ENCODE measurements at places on chromosomes 12 and 14.

- no peak for DNase-seq
These were observed 124.1 kb upstream of the SFSWAP start for GRCh38 chr12:131586761-131587160.

DNA sequence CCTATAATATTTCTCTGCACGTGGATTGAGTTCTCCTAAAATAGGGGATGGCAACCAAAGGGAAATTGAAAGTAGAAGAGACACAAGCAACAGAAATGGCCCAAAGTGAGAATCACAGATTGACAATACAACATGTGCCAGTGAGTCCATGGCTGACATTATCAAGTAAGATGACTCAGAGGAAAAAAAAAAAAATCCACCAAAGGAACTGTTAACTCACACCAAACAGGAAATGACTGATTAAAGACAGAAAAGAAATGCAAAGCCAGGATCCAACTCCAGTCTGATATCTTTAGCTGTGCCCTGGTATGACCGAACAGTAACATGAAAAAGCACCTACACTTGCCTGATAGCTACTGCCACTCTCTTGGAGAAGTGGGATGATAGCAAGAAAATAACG lies 485.0 kb downstream of the PRKD1 start:
- no peak for DNase-seq

DNA sequence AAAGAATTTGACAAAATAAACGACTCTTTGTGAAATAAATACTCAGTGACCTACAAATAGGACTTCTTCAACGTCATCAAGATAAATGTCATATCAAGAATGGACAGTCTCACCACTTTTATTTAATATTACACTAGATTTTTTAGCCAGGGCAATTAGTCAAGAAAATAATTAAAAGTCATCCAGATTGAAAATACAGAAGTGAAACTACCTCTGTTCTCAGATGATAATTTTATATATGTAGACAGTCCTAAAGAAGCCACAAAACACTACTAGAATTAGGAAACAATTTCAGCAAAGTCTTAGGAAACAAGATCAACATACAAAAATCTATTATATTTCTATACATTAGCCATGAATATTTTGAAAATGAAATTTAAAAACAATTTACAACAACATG lies 689.6 kb upstream of the SEL1L start:
- DNase-seq = no peak

GRCh38 chr14:96614481-96614881 lies 112.3 kb downstream of the PAPOLA start:
- no peak for DNase-seq

DNA sequence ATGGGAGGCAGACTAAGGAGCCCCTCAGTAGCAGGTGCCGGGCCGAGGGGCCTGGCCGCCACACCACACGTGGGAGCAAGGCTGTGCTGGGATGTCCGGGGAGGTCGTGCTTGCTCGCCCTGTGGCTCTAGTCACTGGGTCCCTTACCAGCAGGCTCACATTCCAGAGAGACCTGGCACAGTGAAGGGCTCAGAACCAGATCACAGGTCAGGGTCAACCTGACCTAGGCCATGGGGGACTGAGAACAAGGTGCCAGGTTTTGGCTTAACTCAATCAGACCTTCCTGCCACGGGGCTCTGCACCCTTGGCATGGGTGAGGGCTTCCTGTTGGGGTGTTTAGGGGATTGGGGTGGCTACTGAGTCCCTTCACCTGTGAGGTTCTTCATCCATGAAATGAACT lies 22.3 kb downstream of the DEGS2 start:
- no peak for DNase-seq

DNA sequence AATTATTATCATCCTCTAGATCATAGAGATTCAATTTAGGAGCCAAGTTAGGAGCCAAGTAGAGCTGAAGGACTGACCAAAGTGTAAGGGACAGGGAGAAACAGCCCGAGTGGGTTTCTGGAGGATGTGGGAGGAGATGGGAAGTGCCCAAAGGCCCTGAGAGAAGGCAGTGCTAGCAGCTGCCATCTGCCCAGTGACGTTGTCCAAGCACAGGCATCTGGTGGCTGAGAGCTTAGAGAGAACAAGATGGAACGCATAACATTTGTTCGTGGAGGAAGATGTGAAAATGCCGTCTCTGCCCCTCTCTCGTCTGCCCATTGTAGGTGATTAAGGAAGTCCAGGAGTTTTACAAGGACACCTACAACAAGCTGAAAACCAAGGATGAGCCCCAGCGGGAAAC lies 34.7 kb downstream of the CD9 start:
- no peak for DNase-seq

- peak; percentile 4 for DNase-seq
These were observed 78.7 kb downstream of the NEDD1 start for GRCh38 chr12:96985515-96986362.

DNA sequence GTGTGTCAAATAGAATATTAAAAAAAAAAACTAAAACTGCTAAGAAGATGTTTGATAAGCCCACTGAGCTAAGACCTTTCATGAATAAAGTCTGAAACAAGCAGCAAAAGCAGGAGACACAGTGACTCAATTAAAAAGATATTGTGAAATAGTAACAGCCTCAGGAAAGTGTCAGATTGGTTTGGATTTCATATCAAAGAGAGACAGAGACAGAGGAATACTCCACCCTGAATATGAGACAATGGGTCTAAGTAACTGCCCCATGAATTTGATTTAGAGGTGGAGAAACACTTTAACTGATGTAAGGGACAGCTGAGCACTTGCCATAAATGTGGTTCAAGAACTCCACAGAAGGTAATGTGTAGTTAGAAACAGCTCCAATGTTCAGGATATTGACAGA lies 277.9 kb upstream of the FOXG1 start:
- no peak for DNase-seq

GRCh38 chr12:52060498-52061177 lies 9.1 kb upstream of the ATG101 start:
- peak; percentile 49 for DNase-seq

- DNase-seq = no peak
These were observed 350.7 kb downstream of the PRKD1 start for GRCh38 chr14:29576927-29577326.

DNA sequence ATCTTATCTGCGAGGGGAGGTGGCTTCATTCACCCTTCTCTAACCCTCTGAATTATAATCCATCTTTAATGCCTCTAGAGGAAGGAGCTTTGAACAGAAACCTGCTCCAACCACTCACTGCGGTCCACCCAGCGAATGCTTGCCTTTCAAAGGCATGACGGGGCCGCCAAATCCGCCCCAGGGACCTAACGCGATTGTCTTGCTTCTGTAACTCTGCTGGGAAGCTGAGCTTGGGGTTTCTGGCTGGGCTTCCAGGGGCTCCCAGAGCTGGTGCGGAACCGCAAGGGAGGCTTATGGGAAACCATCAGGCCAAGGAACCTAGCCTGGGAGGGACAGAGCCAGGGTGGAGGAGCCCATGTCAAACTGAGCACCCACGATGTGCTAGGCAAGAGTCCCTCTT lies 231.2 kb upstream of the LHX5 start:
- no peak for DNase-seq

DNA sequence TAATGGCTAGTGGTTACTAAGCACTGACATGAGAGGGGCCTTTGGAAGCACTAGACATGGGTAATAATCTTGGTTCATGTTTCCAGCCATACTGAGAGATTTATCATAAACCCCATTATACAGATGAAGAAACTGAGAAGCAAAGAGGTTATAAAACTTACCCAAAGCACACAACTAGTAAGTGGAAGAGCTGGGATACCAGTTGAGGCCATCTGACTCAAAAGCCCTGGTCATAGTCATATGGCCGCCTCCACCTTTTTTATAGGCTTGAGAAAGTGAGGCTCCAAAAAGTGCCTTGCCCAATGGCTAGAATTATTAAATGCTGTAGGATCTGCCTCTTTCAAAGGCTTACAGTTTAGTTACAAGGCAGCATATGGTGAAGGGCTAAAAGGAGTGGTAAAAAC lies 944 bp downstream of the TXNRD1 start:
- DNase-seq = no peak

GRCh38 chr12:21888276-21888863 lies 52.9 kb downstream of the ABCC9 start:
- no peak for DNase-seq

DNA sequence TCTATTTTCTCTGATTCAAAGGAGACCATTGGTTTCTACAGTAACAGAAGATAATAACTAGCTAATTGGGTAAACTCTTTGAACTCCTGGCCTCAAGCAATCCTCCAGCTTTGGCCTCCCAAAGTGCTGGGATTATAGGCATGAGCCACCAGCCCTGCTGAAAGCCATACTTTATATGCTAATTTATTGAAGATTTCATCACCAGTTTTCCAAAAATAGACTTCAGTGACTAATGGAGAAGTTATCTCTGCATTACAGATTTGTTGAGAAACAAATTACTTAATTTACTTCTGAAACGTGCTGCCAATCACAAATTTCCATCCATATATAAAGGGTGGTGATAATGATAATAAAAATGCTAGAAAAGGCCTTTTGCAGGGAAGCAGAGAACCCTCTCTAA lies 1758.1 kb upstream of the SEL1L start:
- DNase-seq = no peak

GRCh38 chr14:23829736-23830471 lies 123.7 kb upstream of the DHRS4 start:
- DNase-seq = no peak

DNA sequence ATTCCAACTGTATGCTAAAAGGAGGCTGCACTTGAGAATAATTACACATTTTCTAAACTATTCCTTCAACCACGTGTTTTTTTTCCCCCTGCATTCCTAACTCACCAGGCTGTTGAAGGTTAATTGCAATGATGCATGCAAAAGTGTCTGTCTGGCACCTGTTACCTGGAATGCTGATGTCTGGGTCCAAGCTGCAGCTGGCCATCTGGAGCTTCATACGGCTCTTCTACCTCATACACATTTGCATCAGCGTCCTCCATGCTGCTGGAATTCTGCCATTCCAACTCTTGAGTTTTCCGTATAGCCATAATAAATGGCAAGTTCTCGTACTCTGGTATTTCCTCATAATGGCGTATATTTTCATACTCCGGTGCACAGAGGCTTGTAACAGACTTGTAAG lies 8.6 kb downstream of the FGD6 start:
- no peak for DNase-seq

- no peak for DNase-seq
These were observed 30.8 kb downstream of the SDR9C7 start for GRCh38 chr12:56903374-56903773.

GRCh38 chr14:49451938-49452337 lies 134.2 kb downstream of the RPS29 start:
- DNase-seq = no peak

- DNase-seq = no peak
These were observed 41.6 kb downstream of the RNF34 start for GRCh38 chr12:121441555-121441954.

GRCh38 chr14:85234156-85235025 lies 295.6 kb upstream of the FLRT2 start:
- DNase-seq = no peak

DNA sequence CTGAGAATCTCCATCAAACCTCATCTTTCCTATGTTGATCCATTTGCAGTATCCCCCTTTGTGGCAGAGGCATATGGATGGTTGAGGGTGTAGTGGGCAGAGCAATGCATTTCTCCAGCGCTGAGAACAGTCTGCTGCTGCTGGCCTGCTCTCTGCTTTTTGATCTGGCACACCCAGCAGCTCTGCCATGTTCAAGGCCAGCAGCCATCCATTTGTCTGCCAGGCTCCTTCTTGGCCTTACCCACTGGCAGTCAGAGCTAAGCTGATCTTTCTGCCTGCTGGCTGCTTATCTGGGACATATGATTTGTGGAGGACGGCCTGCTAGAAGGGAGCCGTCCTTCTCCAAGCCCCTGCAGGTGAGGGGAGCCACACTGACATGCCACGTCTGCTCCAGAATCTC lies 17.0 kb downstream of the NPC2 start:
- DNase-seq = no peak

- no peak for DNase-seq
These were observed 30.9 kb downstream of the ERGIC2 start for GRCh38 chr12:29350080-29350479.

- DNase-seq = no peak
These were observed 229.6 kb downstream of the BCAT1 start for GRCh38 chr12:24719293-24719721.

DNA sequence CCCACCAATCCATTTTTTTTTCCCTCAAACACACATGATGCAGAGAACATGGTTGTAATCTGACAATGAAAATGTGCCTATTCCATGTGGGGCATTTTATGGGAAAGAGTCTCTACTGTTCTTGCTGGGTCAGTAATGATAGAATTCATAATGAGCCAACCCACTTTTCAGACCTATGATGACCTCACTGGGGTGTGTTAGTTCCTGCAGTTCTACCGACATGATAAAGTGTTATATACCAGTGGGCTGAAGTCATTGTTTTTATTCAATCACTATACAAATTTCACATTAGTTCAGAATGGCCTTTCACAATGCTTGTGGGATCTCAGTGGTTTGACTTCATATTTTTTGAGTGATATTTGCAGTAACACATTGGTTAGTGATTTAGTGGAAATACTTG lies 47.5 kb downstream of the PPFIBP1 start:
- no peak for DNase-seq

DNA sequence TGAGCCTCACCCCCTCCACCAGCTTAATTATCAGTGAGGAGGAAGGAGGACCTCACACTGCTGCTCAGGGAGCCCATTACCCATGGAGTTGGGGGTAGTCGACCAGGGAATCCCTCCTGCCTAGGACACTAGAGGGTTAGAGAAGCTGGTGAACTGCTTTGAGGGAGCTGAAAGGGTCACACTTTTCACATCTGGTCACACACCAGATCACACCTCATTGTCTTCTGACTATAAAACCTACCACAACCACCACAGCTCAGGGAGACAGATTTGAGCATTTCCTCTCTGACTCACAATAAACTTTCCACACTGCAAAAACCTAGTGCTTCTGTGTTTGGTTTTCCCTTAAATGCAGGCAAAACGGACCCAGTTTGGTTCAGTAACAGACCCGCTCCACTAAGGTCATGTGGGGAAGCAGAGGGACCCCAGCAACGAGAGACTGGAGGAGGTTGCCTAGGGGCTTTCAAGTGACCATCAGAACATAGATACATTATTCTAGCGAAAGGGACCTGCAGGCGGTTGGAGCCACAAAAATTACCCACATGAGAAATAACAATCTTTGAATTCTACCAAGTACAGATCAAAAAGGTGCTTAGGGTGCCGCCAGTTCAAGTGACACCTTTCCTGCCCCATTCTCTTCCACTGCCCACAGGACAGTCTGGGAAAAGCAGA lies 151.4 kb upstream of the AVPR1A start:
- DNase-seq = no peak

DNA sequence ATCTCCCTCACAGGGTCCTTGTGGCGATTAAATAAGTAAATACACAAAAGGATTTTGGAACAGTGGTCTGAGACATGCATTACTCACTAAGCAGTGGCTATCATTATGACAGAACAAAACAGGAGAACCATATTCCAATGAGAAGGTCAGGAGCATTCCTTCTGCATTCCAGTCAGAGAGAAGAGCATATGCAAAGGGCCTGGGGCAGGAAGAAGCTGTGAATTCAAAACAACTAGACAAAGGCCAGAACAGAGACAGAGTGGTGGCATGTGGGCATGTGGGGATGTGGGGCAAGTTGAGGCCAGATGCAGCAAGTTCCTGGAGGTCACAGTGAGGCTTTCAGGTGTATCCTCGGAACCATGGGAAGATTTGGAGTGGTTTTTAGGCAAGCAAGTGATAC lies 70.1 kb upstream of the VRK1 start:
- no peak for DNase-seq

- DNase-seq = no peak
These were observed 412 bp upstream of the SNW1 start for GRCh38 chr14:77761205-77761931.

- DNase-seq = no peak
These were observed 21.4 kb upstream of the NCOR2 start for GRCh38 chr12:124588751-124589267.

Measured in stimulated activated CD4-positive, alpha-beta T cell treated with anti-CD3 and anti-CD28 coated beads, TNF-alpha, amount 100 ng/mL, for 1 hour (primary cell).